Stimulated activated naive CD8-positive, alpha-beta T cell treated with anti-CD3 and anti-CD28 coated beads, Interleukin-15, Interleukin-2, amounts not matched to agents 100 U/mL and 50 U/mL, for 24 hours (primary cell): ENCODE measurements at places on chromosomes 11 and 22.
A peak's percentile ranks its signal among the peaks of the same experiment; 100 is the strongest.

- DNase-seq: no peak
Observed at GRCh38 chr11:63840356-63841060, 1.6 kb downstream of the MARK2 start.

DNA sequence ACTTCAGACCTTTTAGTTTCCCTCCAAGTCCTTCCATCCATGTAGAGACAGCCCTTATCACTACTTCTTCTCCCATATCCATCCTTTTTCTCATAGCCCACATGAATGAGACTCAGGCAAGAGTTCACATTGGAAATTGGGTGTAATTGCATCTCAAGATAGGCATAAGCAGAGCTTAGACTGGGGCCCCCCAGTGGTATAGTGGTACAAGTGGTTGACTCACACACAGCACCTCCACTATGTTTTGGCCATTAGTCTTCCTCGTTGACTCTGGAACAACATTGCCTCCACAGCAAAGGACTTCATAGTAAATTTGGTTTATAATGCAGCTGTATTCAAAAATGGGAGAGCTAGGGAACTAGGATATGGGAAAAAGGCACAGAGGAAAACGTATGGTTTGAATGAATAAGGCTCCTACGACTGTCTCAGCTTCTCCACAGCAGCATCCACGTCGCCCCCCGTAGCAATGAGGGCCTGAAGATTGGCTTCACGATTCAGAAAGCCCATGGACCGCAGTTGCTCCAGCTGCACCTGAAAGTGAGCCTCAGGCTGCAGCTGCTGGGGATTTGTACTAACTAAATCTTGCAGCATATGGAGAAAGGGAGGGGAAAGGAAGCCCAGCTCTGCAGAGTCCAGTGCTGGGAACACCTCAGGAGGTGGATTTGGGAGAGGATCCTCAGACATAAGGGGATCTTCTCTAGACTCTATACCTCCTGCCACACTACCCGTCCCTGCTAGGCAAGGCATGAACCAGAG, 2.4 kb downstream of the UBQLN3 start:
- DNase-seq: no peak

- no peak for DNase-seq
Observed at GRCh38 chr11:85699957-85700741, 14.2 kb upstream of the CCDC89 start.

- DNase-seq: no peak
Observed at GRCh38 chr11:17431139-17431538, 42.7 kb upstream of the KCNJ11 start.

GRCh38 chr11:12410006-12410728, 32.8 kb downstream of the PARVA start:
- no peak for DNase-seq

DNA sequence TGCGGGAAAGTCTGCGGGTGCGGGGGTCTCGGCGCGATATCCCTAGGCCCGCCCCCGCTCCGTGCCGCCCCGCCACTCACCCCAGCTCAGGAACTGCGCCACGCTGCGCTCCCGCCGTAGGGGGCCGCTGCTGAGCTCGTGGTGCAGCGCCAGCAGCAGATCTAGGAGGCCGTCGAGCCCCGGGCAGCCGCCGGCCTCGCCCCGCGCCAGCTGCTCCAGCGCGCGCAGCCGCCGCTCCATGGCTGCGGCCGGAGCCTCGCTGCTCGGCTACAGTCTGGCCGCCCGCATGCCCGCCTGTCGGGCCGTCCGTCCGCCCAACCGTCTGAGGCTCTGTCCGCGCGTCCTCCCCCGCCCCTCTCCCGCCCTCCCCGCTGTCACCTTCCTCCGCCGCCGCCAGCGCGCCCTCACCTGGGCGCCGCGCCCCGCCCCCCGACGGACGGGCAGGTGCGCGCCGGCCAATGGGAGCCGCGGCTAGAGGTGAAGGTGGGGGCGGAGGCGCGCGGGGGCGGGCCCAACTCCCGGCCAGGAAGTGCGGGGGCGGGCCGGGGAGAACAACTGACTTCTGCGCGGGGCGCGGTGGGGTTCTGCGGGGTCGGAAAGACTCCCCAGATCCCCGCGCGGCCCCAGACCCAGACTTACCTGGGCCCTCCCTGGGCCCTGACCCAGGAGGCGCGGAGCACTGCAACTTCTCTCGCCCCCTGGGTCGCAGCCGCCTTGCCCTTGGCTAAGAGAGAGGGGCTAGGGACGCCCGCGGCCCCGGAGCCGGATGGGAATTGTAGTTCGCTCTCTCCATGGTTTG, at the start of gene CDC42BPG:
Gene CDC42BPG (minus strand): TSS at position 324 of the 799 bp plus-strand sequence. CDS start 84 bp downstream, at position 240.
- DNase-seq: peak; percentile 78

DNA sequence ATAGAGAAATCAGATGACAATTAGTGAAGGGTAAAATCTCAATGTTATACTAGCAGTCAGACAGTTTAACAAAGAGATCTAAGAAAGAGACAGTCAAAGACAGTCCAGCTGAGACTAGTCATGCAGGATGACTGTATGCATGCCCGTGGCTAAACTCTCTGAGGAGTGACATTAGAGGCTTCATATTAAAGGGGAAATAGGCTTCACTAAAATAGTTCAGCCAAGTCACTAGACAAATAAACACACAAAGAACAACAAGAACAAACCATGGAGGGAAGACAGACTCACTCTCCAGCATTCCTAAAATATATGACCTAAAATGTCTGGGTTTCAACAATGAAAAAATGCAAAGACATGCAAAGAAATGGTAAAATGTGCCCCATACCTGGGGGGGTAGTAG, 18.6 kb upstream of the APLNR start:
- DNase-seq: no peak

DNA sequence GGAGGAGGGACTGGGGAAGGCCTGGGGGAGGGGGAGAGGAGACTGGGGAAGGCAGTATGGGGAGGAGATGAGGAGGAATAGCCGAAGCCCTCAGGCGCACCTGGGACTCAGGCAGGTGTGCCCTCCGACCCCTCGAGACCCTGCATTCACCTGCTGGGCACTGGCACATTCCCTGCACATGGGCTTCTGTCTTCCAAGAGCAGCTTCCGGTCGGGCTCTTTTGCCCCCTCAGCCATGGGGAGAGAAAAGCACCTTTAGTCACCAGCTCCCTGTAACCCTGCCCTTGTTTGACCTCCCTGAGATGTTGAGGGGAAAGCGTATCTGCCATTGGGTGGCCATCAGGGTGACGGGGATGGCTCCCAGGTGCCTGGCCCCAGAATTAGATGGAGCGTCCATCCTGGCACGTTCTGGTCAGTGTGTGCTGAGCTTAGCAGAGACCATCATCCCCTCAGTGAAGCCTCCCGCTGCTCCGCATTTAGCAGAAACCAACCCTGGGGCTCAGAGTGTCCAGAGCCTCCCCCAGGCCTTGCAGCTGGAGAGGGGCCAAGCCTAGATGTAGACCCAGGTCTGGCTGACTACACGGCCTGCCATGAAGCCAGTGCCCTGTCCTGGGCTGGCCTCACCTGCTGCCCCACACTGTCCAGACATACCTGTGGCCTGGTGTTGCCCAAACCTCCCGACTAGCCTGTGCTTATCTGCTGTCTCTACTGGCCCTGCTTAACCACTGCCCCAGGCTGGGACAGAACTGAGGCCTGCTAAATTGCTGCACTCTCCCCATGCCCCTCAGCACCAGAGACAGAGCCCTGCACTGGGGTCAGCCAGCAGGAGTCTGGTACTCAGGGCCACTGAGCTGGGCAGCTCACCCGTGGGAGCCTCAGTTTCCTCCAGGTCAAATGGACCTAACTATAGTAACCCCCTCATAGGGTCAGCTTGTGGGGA, 6.2 kb downstream of the ANO1 start:
- no peak for DNase-seq

- no peak for DNase-seq
Observed at GRCh38 chr11:118789501-118790356, 1.2 kb downstream of the DDX6 start.

GRCh38 chr11:44264438-44264749, 45.5 kb downstream of the ALX4 start:
- DNase-seq: no peak

DNA sequence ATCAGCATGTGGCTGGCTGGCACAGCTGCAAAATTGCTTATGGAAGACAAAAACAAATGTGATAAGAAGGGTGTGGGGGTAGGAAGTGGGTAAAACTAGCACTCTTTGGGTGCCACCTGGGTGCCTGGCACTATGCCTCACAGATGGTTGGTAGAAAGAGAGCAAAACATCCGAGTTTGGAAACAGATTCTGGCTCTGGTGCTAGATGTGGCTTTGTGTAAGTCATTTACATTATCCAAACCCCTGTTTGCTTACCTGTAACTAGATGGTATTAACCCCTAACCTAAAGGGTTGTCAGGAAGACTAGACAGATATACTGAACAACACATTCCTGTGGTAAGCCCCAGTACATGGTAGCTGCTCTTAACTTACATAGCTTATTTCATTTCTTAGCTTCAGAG, 905.6 kb downstream of the DLG2 start:
- DNase-seq: no peak

GRCh38 chr22:48015701-48016100, 1253.3 kb downstream of the TBC1D22A start:
- no peak for DNase-seq

DNA sequence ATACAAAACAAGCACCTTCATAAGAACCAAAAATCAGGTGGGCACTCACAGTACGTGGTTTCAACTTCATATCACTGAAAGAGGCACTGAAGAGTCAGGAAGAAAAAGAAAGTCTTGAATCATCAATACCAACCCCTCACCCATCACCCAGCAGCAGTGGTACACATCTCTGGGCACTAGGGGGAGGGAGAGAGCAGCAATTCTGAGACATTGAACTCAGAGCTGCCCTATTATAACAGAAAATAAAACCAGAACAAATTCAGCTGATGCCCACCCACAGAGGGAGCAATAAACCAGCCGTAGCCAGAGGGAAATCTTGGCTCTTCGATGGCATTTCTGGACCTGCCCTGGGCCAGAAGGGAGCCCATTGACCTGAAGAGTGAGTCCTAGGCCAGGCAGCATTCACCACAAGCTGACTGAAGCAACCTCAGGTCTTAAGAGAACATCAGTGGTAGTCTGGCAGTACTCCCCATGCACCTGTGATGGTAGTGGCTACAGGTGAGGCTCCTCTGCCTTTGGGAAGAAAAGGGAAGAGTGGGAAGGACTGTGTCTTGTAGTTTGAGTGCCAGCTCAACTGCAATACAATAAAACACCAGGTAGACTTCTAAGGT, 42.2 kb upstream of the FAM181B start:
- DNase-seq: peak; percentile 24

DNA sequence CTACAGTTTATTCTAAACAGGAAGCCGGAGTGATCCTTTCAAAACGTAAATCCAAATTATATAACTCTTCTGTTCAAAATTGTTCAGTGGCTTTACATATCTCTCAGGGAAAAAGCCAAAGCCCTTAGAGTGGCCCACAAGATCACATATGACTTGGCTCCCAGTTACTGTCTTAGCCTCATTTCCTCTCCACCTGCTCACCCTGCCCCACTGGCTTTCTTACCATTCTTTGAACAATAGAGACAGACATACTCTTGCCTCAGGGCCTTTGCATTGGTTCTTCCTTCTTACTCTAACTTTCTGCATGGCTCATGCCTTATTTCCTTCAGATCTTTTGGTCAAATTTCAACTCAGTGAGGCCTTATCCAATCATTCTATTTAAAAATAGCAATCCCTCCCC, 52.1 kb downstream of the STIM1 start:
- DNase-seq: no peak

GRCh38 chr22:42937164-42937843, 77.6 kb downstream of the PACSIN2 start:
- DNase-seq: peak; percentile 46

GRCh38 chr11:69892986-69893555, 73.9 kb upstream of the FGF3 start:
- no peak for DNase-seq

DNA sequence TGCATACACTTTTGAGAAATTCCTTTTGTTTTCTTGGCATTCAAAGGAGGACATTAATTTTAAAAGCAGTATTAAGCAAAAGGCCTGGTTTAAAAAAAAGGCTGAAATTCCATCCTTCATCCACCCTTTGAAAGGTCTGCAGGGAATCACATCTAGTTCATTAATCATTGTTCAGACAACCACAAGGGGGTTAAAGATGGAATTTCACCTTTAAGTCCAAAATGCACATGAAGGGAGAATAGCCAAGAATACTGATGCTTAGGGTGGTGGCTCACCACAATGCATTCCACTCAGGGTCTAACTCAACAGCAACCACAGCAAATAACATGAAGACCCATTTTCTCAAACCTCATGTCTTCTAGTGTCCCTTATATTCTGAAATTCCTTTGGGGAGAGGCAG, 256.9 kb downstream of the CADM1 start:
- no peak for DNase-seq

GRCh38 chr22:22603470-22603947, 40.9 kb upstream of the GGTLC2 start:
- DNase-seq: no peak

DNA sequence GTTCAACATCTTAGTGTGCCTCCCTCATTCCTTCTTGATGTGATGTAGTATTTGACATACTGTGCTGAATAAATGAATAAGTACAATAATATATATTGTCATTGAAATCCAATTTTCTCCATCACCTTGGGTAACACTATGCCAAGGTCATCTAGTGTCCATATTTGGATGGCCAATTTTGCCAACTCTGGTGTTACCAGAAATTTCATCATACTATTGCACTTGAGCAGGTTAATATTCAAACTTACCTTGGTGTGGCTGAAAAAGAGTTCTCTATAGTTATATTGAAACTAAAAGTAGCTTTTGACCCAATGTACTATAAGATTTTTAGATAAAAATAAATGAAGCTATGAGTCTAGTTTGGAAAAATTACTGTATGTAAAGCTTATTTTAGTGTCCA, 98.2 kb upstream of the SLC6A5 start:
- DNase-seq: no peak

DNA sequence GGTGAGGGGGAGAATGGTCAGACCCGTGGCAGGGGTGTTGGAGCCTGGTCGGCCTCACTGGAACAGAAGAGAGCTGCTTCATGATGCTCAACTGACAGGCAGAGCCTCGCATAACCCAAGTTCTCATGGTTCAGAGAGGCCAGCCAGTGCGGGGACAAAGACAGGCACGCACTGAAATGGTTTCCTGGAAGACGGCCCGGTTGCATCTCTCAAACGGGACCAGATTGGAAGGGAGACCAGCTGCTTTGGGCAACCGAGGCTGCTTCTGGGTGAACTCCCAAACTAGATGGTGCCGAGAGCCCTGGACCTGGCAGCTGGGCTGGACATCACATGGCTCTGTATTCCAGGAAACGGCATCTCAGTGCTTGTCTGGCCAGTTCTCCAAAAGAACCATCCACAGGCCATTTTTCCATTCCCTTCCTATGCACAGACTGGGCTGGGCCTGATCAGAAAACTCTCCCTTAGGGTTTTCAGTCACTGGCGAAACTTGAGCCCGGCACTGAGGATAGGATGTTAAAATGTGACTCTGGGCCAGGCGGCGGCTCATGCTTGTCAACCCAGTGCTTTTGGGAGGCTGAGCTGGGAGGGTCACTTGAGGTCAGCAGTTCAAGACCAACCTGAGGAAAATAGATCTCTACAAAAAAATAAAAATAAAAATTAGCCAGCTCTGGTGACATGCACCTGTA, 80.1 kb upstream of the PRODH start:
- no peak for DNase-seq

- no peak for DNase-seq
Observed at GRCh38 chr22:21694795-21695429, 29.1 kb downstream of the PPIL2 start.
